ENCODE measurements at places on chromosomes 1 and 21.

- no peak for DNase-seq
Measured at GRCh38 chr1:82441402-82441801, 640.7 kb downstream of the ADGRL2 start.

DNA sequence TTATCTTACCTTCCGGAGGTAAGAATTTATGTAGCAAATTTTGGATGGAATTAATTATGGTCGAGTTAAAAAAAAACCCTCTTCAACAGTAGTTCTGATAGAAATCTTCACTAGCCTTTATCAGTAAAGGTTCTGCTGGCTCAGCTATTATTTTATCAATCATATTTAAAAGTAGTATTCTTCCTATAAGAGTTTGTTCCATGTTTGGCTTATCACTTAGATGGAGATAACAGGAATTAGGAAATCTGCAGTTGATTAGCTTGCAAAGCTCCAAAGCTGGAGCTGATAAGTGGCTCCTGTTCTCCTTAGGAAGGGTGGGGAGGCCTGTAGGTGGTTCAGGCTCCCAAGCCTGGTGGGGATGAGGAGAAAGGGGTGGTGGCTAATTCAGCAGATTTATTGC lies 31.5 kb upstream of the DUSP10 start:
- no peak for DNase-seq

GRCh38 chr21:21921410-21922232 lies 923.4 kb downstream of the NCAM2 start:
- peak; percentile 8 for DNase-seq

GRCh38 chr1:2446394-2446793 lies 29.7 kb upstream of the PLCH2 start:
- DNase-seq = no peak

DNA sequence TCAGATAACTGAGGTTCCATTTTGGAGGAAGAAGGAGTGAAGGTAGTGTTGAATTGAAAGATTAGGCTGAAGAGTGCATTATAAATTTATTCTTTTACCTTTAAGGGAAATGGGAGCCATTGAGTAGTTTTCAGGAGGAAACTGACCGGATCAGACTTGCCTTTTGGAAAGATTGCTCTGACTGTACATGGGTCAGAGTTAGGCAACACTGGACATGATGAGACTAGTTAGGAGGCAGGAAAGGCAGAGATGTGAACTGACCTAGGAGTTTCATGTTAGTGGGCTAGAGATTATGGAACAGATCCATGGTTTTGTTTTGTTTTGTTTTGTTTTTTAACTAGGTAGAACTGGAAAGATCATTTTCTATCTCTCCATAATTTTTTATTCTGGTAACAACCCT lies 78.2 kb downstream of the SNX7 start:
- DNase-seq = no peak

- no peak for DNase-seq
Measured at GRCh38 chr1:248348475-248348874, at the start of gene OR14C36. Gene OR14C36 (plus strand): TSS chr1:248348775. CDS start chr1:248348775, 0 bp downstream.

- no peak for DNase-seq
Measured at GRCh38 chr1:119866451-119866850, 29.9 kb downstream of the ADAM30 start.

Data from NCI-H2171 (cell line).